ENCODE measurements at places on chromosomes 3 and 15.

DNA sequence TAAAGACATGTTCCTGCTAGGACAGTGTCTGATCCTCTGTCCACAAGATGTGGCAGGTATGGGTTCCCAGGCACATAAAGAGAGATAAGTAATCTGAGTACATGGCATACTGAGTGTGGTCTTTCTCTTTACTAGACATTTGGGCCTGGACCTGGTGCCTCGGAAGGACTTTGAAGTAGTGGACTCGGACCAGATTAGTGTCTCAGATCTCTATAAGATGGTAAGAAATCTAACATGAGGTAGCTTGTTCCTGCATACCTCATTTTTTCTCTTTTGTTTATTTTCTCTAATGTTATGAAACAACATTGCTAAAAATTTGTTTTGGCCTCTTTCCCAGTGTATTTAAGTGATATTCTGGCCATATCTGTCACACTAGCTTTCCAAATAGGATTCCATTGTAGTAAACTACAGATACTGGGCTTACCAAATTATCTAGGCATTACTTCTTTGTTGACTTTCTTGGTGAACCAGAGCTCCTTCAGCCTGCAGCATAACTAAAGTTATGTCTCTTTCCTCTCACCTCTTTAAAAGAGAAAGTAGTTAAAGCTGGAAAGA, 309.8 kb upstream of the MANF start:
- DNase-seq: no peak

- DNase-seq: peak; percentile 8
Observed at GRCh38 chr15:30953731-30954378, 37.6 kb downstream of the MTMR10 start.

DNA sequence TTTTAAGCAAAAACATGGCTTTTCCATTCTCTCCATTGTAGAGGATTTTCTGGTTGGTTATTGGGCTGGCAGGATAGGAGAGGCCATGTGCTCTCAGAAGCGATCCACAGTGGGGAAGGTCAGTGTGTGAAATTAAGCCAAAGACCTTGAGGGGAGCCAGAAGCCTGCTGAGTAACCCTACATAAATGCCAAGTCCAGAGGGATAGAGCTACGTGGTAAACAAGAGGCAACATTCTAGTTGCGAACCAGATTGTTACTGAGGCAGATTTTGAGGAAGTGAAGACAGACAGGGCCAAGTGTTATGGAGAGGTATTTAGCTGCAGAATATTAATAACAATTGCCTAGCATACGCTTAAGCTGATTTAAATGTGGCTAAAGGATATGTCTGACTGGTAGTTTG, 592.8 kb upstream of the GBE1 start:
- no peak for DNase-seq

DNA sequence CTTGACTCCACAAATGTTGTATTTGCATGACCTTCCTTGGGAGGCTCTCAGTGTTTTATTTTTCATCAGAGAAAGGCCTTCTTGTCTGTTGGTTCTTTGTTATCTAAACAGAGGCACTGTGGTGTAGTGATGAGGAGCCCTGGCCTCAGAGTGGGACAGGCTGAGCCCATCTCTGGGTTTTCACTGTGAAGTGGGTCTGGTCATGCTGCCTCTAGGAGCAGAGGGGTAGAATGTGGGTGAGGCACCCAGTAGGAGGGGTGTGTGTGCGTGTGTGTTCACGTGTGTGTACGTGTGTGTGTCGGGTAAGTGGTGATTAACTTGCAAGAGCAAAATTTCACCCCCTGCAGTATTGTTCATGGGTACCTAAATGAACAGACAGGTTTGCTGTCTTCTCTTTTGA, 14.4 kb downstream of the KLF13 start:
- DNase-seq: no peak

GRCh38 chr3:146416366-146416765, 53.0 kb downstream of the PLSCR2 start:
- no peak for DNase-seq

- no peak for DNase-seq
Observed at GRCh38 chr15:67980171-67980570, 73.9 kb upstream of the PIAS1 start.

- DNase-seq: no peak
Observed at GRCh38 chr3:81291586-81291985, 469.9 kb downstream of the GBE1 start.

- DNase-seq: no peak
Observed at GRCh38 chr15:29687204-29687815, 135.0 kb downstream of the TJP1 start.

DNA sequence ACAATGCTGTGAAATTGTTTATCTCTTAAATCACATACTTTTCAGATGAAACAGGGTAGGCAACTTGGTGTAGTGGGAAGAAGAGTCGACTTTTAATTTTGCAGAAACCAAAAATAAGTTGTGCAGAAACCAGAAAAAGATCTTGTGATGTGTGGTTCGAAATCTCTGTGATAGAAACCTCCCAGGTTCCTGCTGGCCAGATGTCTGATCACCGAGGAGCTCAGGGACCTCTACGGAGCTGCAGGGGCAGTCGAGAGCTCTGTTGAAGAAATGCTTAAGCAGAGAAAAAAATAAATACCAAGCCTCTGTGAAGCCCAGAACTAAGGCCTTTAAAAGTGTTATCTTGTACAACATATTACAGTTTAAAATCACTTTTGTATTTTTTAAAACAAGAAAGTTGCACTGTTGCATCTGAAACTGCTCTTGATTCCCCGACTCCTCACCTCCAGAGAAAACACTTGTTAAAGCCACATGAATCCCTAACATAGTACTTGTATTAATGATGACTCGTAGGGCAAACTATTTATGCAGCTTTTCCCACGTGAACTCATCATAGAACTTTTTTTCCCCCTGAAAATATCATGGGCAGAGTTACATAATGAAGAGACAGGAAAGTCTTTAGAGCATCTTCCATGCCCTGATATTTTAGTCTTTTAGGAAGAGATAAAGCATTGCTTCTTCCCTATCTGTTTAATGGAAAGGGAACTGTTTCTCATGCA, 51.3 kb downstream of the CCK start:
- DNase-seq: no peak

DNA sequence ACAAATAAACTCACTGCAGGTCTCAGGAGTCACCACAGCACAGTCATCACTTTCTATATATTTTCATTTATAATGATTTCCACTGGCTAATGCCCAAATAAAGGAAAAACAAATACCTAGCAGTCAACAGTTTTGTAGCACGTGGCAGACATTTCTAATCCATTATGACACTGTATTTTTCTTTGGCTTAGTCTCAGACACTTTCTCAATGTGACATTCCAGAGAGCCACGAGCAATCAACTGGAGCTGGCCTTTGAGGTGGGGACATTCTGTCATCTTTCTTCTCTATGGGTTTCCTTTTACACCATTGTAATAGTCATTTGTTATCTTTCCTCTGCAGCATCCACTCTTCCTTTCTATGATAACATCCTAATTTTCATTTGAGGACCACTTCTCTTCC, 119.7 kb downstream of the WNT5A start:
- DNase-seq: no peak

GRCh38 chr15:44753345-44753744, 17.0 kb downstream of the TRIM69 start:
- DNase-seq: no peak

- DNase-seq: no peak
Observed at GRCh38 chr3:123809597-123809996, 74.5 kb downstream of the MYLK start.

- no peak for DNase-seq
Observed at GRCh38 chr3:132629928-132630327, 29.7 kb downstream of the ACAD11 start.

DNA sequence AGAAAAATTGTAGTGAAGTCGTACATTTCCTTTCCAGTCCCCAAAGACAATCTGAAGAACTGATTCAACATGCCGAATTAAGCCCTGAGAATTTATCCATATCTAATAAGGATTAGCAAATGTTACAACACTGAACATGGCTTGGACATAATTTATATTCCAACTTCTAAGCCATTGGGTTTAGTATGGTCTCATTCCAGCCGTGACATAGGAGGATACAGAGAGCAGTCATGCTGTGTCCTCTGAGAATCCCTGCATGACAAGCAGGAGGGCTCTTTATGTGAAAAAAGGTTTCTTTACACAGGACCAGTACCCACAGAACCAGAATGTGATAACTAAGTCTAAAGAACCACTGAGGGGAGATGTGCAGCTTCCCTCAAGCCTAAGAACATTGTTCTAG, 231.9 kb upstream of the WNT5A start:
- no peak for DNase-seq

- DNase-seq: no peak
Observed at GRCh38 chr3:117137065-117137464, 427.5 kb downstream of the TUSC7 start.

DNA sequence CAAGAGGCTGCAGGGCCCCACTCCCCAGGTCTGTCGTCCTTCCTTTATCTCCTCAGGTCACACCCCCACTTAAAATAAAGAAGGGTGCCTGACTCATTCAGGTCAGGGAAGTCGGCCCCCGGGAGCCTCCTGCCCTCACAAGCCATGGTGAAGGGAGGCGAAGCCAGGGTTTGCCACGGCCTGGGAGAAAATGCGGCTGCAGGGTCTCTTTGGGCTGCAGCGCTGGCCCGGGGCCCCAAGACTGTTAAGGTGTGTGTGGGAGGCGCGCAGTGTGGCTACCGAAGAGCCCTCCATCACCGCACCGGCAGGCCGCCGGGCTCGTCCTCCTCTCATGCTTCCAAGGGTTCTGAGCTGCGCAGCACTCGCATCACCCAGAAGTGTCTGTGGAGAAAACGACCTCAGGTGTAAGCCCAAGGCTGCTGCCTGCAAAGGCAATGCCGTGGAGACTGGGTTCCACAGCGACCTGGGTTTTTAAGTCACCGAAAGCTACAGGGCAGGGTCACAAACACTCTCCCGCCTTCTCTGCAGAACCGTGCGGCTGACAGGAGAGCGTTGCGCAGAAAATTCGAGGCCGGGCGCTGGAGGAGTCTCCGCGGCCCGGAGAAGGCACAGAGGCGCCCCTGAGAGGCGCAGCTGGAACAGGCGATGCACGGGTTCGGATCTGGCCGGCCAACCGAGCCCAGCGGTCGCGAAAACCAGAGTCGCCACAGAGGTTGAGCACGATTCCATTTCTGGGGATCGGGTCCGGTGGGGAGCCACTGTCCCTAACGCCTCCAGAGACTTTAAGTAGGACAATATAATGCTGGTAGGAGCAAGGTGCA, 8.7 kb downstream of the FOXL2 start:
- no peak for DNase-seq

- no peak for DNase-seq
Observed at GRCh38 chr3:53168175-53168923, 7.3 kb downstream of the PRKCD start.

DNA sequence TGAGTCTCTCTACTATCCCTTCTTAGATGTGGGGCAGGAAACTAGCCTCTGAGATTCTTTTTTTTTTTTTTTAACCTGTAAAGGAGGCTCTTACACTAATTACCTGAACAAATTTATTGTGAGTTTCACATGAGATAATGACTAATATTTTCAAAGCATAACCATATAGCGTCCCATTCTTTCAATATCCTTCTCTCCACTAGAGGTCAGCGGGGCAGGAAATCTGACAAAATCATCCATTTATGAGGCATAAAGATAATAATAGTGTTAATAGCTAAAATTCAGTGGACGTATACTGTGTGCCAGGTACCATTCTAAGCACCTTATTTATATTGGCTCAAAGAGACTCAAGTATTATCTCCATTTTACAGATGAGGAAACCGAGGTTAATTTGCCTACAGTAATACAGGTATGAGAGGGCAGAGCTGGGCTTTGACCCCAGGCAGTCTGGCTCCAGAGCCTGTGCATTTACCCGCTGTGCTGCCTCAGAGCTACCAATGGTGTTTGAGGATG, 16.3 kb upstream of the SMAD6 start:
- peak; percentile 35 for DNase-seq

DNA sequence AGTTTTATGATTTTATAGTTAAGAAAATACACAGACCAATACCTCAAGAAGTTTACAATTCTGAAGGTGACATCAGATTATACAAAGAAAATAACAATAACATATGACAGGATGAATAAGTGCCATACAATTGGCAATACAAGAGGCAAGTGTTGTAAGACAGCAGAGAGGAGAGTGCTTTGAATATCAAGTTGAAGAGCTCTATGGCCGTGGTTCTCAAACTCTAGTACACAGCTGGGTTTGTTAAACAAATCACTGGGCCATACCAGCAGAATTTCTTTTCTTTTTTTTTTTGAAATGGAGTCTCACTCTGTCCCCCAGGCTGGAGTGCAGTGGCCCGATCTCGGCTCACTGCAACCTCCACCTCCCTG, 167.1 kb upstream of the NECTIN3 start:
- no peak for DNase-seq

GRCh38 chr15:88834211-88834812, 31.1 kb downstream of the ACAN start:
- peak; percentile 69 for DNase-seq

- no peak for DNase-seq
Observed at GRCh38 chr3:150216866-150217600, 191.1 kb upstream of the TSC22D2 start.

- DNase-seq: peak; percentile 80
Observed at GRCh38 chr15:29812384-29812694, 9.9 kb downstream of the TJP1 start.

GRCh38 chr3:100737334-100737733, 28.0 kb downstream of the TFG start:
- peak; percentile 34 for DNase-seq

- DNase-seq: peak; percentile 58
Observed at GRCh38 chr3:33658991-33659848, 58.8 kb downstream of the CLASP2 start.

GRCh38 chr15:77075528-77075927, 4.6 kb upstream of the TSPAN3 start:
- peak; percentile 72 for DNase-seq

DNA sequence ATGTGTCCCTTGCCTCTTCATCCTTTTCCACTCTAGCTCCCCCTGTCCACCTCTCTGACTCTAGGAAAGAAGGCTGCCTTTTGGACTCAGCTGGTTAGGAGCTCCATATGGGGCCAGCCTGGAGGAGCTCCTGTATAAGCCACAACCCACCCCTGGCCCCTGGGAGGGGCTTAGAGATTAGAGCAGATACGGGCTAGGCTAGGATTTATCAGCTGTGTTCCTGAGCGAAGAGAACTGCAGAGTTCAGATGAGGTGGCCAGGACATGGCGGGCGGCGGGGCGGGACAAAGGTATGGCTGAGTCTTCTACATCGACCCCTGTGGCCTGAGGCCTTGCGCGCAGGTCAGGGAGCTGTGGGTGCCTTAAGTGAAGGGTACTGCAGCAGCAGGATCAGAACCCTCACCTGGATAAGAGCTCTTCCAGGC, 7.9 kb downstream of the NBEAL2 start:
- DNase-seq: no peak
